Naive B cell (primary cell): ENCODE measurements at places on chromosomes 11 and 22. TPM values are rescaled to one million over a fixed set of nuclear protein-coding genes. Genes with fewer than 3 reads are reported as not detected.

DNA sequence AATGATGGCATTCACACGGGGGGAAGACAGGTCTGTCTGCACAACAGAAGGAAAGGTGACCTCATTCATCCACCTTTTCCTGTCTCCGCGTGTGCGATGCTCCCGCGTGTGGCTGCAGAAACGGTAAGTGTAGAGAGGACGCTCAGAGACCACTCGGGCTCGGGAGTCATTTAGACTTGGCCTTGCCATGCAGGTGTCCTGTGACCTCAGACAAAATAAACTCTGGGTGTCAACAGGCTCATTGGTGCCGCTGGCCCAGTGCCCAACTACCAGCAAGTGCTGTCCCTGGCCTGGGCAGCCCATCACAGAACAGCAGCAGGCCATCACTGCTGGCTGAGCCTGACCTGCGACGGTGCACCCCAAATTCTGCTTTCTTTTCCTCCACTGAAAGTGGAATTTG is 48.1 kb upstream of the ARFGAP3 start:
- no peaks in the 10 kb centered on the region for H3K27me3 ChIP-seq
- H3K36me3 ChIP-seq, result peaks cover 10% of the 10 kb centered on the region
- no peak overlapping the region for H3K4me3 ChIP-seq
- DNase-seq, result no peak
- H3K4me1 ChIP-seq, result peaks cover 22% of the 10 kb centered on the region

GRCh38 chr11:124875943-124876817 is 10.9 kb downstream of the ROBO3 start:
- H3K4me3 ChIP-seq, result peak overlapping the region; percentile 76
- peak; percentile 61 for DNase-seq
- no peak overlapping the region for H3K27ac ChIP-seq
- peaks cover 88% of the 10 kb centered on the region for H3K27me3 ChIP-seq
- peaks cover 24% of the 10 kb centered on the region for H3K4me1 ChIP-seq
- H3K36me3 ChIP-seq, result no peaks in the 10 kb centered on the region

MMP11 gene
- 10.2 TPM for polyA plus RNA-seq

DNA sequence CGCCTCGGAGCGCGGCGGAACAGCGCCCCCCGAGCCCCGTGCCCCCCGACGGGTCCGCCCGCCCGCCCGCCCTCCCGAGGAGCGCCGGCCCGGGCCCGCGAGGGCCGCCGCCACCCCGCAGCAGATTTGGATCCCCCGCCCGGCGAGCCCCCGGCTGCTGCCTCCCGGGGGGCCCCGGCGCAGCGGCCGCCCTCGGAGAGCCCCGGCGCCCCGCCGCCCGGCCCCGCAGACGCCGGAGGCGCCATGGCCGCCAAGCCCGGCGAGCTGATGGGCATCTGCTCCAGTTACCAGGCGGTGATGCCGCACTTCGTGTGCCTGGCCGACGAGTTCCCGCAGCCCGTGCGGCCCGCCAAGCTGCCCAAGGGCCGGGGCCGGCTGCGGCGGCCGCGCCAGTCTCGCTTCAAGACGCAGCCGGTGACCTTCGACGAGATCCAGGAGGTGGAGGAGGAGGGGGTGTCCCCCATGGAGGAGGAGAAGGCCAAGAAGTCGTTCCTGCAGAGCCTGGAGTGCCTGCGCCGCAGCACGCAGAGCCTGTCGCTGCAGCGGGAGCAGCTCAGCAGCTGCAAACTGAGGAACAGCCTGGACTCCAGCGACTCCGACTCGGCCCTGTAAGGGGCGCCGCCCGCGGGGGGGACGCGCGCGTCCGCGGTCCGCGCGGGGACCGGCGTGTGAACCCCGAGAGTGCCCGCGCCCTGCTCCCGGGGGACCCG is 380 bp downstream of the C11orf96 start:
- no peak for DNase-seq
- peaks cover 16% of the 10 kb centered on the region for H3K36me3 ChIP-seq
- peaks cover 14% of the 10 kb centered on the region for H3K4me1 ChIP-seq
- H3K27me3 ChIP-seq, result peaks cover 73% of the 10 kb centered on the region
- H3K27ac ChIP-seq, result no peak overlapping the region
- no peak overlapping the region for H3K4me3 ChIP-seq

MS4A18 gene
- not detected for polyA plus RNA-seq

DNA sequence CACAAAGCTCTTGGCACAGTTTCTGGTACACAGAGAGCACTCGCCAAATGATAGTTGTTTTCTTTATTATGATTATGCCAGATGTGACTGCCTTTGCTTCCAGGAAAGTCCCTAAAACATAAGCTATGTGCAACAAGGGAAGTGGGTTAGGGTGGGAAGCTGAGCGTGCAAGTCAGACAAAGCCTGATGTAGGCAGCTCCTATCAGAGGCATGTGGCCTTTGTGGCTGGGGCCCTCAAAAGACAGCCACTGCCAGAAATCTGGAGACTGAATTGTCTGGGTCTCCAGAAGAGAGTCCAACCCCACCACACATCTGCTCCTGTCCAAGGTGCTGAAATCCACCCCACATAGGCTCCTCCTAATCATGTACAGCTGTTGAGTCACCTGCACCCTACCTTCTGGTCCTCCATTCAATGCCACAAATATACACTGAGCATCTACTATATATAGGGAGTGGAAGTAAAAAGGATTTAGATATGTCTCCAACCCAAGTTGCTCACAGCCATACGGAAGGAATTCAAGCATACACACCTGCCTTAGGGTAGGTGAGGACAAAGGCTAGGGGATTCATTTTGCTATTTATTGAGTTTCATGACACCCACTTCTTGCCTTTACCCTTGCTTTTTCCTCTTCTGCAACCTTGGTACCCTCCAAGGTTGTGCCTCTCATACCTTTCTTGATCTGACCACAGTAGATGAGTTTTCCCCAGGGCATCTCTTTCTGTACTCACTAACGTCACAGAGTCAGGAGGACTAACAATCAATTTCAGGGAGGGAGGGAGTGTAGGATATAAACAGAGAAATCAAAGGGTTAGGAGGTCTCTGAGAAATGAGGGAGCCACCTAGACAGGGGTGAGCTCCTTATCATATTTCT is 12.4 kb downstream of the SEC14L3 start:
- peaks cover 40% of the 10 kb centered on the region for H3K27me3 ChIP-seq
- no peak overlapping the region for H3K4me3 ChIP-seq
- H3K36me3 ChIP-seq, result no peaks in the 10 kb centered on the region
- no peaks in the 10 kb centered on the region for H3K4me1 ChIP-seq
- DNase-seq, result no peak
